Body of pancreas (tissue), 4 donors: ENCODE measurements at places on chromosomes 1 and 21. TPM values are rescaled to one million over a fixed set of nuclear protein-coding genes. Genes with fewer than 3 reads are reported as not detected.

Gene GJA5
- 0.99 TPM for total RNA-seq

Gene TMEM9
- total RNA-seq: 56.6 TPM

Gene PFDN2
- total RNA-seq: 54.7 TPM

Gene INKA2
- not detected for total RNA-seq

GRCh38 chr21:33993286-33994231 lies 78.0 kb upstream of the ATP5PO start:
- DNase-seq: no peak
- no peak overlapping the region for H3K4me3 ChIP-seq
- H3K27ac ChIP-seq: no peak overlapping the region

DNA sequence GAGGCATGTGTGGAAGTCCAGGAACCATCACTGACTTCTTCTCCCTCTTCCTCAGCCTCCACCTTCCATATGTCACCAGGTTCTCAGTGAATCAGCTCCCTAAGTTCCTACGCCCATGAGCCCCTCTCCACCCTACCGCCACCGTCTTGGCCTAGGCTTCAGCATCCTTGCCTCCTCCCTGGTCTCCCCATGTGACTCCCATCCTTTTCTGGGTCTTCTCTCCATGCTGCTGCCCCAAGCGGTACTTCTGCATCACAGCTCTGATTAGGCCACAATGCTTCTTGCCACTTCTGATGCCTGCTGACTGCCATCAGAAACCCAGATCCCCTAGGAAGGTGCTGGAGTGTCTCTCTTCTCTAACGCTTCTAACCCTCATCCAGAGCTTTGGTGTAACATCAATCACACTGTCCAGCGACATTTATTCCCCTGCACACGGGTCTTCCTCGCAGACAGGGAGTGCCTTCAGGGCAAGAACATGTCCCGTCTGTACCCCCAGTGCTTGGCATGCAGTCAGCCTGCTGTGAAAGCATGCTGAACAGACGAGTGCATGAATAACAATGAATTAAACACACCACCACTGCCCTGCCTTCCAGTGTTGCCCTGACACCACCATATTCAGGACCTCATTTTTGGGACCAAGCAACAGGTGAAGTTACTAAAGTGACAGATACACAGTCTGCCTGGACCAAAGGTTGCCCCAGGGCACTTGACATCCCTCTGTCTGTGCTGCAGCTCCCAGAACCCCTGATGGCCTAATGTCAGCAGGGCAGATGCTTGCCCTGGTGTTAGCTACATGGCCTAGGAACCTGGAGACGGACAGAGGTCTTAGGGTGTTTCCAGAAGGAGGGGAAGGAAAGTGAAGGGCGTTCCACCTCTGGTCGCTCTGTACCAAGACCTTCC lies 158.7 kb upstream of the EDN2 start:
- no peaks in the 10 kb centered on the region for H3K36me3 ChIP-seq
- H3K27me3 ChIP-seq: no peaks in the 10 kb centered on the region
- no peak for DNase-seq

DNA sequence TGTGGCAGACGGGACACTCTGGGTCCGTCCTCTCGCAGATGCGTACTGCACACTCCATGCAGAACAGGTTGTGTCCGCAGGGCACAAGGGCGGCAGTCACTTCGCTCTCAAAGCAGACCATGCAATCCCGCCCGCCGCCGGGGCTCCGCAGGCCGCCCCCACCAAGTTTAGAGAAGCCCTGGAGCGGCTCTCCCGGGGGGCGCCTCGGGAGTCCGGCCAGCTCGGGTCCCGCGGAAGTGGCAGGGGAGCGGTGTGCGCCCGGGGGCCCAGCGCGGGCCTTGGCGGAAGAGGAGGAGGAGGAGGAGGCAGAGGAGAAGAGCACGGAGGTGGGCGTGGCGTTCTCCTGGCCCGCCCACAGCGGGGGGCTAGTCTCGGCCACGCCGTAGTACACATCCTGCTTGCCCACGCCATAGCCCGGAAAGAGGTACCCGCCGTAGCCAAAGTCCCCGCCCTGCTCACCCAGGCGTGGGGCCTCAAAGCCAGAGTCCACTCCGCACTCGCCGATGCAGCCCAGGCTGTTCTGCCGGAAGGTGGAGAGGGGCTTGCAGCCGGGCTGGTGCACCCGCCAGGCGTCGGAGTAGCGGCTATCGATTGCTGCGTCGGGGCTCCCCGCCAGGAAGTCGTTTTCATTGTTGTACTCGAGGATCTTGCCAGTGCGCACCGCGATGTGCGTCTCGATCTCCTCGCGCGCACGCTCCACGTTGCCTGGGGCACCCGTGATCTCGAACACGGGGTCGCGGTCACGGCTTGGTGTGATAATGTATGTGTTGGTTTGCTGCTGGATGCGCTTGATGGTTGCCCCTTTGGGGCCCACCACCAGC lies 5.4 kb downstream of the MEX3A start:
- peaks cover 15% of the 10 kb centered on the region for H3K4me1 ChIP-seq
- H3K27ac ChIP-seq: no peak overlapping the region
- H3K36me3 ChIP-seq: no peaks in the 10 kb centered on the region
- H3K27me3 ChIP-seq: no peaks in the 10 kb centered on the region

GRCh38 chr21:43297391-43297981 lies 128.7 kb downstream of the CRYAA start:
- no peak overlapping the region for H3K27ac ChIP-seq
- no peak for DNase-seq
- H3K27me3 ChIP-seq: no peaks in the 10 kb centered on the region
- H3K4me1 ChIP-seq: no peaks in the 10 kb centered on the region
- H3K4me3 ChIP-seq: no peak overlapping the region

DNA sequence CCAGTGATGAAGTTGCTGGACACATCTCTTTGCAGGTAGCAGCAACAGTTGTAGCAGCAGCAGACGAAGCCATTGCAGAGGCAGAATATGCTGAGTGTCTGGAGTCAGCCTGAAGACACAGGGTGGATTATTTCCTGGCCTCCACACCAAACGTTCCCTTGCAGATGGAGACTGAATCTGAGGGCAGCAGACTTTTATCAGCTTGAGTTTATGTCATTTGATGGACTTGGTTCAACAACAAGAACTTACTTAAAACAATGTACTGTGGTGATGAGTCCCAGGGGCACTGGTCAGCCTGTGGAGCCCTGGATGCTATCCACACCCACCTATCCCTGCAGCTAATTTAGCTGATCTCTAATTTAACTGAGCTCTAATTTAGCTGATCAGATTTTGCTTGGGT lies 17.1 kb upstream of the MPZL1 start:
- H3K36me3 ChIP-seq: no peaks in the 10 kb centered on the region
- no peak for DNase-seq

DNA sequence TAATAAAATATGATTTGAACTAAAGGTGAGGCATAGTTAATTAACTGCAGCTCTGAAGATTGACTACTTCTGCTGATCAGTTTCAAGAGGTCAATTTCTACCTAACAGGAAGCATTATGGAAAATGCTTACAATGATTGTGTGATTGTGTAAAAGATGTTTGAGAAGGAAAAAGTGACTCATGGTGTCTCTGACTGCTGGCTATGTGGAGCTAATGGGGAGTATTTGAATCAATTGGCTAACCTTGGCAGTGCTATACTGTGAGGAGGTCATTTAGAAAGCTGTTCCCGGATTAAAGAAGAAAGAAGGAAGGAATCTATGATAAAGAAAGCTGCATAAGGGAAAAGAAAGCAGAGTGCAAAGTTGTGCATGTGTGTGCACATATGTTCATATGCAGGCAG lies 376.5 kb downstream of the ADGRL2 start:
- H3K27me3 ChIP-seq: no peaks in the 10 kb centered on the region
- DNase-seq: no peak
- no peaks in the 10 kb centered on the region for H3K36me3 ChIP-seq
- no peaks in the 10 kb centered on the region for H3K4me1 ChIP-seq
- no peak overlapping the region for H3K4me3 ChIP-seq
